ENCODE measurements at places on chromosomes 3 and 15.

DNA sequence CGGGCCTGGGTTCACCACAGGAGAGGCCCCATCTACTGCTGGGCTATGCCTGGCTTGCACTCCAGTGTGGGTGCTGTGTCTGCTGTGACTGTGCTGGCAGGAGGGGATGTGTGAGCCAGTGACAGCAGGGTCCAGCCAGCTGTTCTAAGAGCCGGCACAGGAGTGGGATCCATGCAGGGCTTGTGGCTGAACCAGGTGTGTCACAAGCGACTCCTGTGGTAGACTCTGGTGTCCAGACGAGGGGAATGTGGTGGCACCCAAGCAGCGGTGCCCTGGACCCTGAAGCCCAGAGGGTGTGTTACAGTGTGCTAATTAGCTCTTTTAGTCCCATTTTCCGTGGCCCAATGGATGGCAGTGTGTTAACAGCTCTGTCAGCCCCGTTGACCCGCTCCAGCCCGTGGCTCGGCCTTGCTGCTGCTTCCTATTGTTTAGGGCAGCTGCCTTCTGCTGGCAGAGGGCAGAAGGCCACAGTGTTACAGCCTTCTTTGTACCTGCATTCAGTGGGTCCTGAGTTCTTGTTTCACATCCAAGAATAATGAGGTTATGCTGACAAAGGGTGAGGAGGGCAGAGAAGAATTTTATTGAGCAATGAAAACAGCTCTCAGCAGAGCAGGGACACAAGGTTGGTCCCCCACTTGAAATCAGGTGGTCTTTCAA lies 78.5 kb upstream of the RNU6-1 start:
- no peak for DNase-seq

DNA sequence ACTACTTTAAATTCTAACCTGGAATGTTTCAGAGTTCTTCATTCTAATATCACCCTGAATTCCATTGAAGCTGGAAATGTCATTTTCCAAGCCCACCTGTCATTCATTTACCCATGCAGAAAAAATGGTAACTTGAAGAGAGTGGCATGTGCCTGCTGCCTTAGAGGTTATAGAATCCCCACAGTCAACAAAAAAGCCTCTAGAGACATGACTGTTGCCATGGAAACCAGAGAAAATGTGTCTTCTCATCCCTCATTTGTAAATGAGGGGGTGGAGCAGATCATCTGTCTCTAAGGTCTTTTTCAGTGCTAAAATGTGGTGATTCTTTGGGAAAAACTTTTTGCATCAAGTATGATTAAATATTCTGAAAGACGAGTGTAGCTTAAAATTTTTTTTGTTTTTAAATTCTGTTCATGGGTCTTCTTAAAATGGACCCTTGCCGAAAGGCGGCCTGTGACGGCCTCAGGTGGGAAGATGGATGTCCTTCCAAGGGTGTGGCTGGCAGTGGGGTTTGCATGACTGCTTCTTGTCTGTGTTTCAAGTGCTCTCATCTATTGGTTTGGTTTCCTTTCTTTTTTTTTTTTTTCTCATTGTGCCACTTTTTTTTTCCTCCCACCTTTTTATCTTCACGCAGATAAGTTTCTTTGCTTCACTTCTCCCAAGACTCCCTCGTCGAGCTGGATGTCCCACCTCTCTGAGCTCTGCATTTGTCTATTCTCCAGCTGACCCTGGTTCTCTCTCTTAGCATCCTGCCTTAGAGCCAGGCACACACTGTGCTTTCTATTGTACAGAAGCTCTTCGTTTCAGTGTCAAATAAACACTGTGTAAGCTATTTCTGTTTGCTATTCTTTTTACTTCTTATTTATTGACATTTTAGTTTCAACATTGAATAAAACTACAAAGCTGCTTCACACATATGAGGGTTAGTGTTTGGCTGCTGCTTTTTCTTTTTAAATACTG lies 23.0 kb downstream of the TPM1 start:
- DNase-seq, result no peak

- no peak for DNase-seq
Observed at GRCh38 chr3:112519424-112520001, 20.2 kb upstream of the BTLA start.

GRCh38 chr3:9653565-9654248 lies 4.4 kb downstream of the MTMR14 start:
- DNase-seq, result no peak

- no peak for DNase-seq
Observed at GRCh38 chr3:100128565-100128964, 14.3 kb upstream of the FILIP1L start.

- no peak for DNase-seq
Observed at GRCh38 chr3:66000506-66000905, 38.2 kb downstream of the MAGI1 start.

DNA sequence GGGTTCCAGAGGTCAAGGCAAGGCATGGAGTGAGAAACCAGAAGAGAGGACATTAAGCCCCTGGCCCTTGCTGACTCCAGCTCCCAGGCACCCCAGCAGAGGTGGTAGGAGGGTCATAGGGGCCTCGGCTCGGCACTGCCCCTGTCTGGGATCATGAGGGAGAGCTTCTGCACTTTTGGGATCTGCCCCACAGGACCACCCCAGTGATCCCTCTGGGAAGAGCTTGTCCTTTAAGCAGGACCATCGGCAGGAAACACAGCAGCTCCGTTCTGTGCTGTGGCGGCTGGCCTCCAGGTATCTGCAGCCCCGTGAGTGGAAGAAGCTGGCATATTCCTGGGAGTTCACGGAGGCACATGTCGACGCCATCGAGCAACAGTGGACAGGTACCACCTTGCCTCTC lies 35.5 kb downstream of the ANKDD1A start:
- no peak for DNase-seq

DNA sequence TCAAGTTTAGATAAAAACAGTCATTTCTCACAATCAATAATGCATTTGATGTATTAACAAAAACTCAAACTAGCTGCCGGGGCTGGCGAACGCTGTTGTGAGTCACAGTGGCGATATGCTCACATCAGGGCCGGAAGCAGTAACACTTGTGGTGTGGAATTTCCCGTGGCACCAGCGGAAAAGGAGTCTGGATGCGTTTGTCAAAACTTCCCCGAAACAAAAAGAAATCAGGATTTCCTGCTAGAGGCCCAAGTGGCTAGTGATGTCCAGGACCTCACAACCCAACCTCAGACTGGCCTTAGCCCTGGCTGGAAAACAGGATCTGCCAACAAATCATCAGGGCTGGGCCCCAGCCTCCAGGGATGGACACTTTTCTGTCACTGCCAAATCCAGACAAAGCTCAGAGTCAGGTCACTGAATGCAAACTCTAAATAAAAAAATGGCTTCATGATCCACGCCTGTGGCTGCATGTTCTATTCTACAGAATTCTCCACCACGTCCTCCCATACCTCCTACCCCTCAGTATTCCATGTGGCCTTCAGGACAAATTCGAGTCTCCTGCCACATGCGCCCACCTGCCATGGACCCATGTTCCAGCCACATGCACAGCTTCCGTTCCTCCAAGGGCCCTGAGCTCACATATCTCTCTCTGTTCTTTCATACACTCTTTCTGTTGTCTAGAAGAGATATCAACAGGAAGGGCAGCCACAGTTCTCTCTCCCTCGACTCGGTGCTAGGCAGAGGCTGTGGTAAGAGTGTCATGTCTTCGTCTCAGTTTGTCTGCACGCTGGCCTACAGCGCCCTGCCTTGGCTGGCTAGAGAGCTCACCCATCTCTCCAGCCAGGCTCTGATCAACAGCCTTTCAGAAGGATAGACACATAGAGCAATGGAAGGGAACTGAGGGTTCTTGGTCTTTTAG lies 35.4 kb downstream of the EHD4 start:
- DNase-seq, result no peak

DNA sequence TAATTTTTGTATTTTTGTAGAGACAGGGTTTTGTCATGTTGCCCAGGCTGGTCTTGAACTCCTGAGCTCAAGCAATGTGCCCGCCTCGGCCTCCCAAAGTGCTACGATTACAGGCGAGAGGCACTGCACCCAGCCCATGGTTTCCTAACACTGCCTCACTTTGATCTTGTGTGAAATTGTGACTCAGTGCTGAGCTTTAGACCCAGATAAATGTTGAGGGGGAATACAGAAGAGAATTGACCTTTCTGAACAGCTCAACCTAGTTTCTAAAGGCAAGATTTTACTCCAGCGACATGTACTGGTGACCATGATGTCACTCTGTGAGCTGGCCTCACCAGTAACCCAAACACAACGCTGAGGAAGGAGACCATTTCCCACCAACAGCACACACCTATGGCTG lies 73.5 kb downstream of the ATP1B3 start:
- DNase-seq, result no peak

Data from nucleus accumbens (tissue), 56 donors.